GM13976 (cell line): ENCODE measurements at places on chromosomes 3 and 15.

GRCh38 chr3:42101048-42101447, 9.9 kb downstream of the TRAK1 start:
- no peak for DNase-seq

- no peak for DNase-seq
Observed at GRCh38 chr3:170532573-170532972, 53.3 kb downstream of the SLC7A14 start.

DNA sequence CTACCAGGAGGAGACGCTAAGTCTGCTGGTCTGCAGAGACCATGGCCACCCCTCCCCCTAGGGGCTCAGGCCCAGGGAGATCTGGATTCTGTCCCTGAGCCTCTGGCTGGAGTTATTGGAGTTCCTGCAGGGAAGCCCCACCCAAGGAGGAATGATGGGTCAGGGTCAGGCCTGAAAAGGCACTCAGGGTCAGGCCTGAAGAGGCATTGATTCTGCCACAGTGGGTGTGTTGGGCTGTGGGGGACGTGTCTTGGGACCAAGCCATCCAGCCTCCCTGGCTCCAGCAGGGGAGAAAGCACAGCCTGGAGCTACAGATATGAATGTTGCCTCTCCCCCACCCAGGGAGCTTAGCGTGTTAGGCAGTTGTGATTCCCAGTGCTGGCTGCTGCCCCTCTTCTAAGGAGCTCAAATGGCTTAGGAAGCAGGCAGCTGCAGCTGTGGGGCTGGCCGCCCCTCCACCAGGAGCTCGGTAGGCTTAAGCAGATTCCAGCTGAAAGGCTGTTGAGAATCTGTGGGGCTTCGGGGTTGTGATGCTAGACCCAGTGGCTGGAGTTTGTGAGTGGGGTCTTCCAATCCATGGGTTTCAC, 176.7 kb downstream of the CHL1 start:
- no peak for DNase-seq

- no peak for DNase-seq
Observed at GRCh38 chr3:70824078-70824477, 511.6 kb upstream of the MDFIC2 start.

DNA sequence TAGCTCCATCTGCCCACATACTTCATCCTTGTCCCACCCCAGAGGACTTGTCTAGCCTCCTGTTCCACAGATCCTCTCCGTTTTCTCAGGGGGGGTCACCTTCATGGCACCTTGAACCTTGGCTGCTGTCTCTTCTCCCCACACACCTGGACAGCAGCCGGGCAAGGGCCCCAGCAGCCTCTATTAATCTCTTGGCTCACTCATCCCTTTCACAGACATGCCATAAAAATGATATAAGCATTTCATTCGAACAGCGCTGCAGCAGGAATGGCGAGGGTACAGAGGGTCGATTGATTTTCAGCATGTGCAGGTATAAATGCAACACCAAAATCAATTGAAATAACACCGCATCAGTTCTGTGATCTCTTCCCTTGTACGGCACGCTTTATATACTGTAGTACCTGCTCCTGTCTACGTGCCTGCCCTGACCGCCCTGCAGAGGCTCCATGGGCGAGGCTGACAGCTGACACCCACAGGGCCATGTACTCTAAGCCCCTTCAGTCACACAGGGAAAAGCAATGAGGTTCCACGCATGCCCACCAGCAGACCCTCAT, 209.9 kb downstream of the NTRK3 start:
- no peak for DNase-seq

- DNase-seq: no peak
Observed at GRCh38 chr15:42012241-42012640, 8.6 kb downstream of the PLA2G4E start.
